ENCODE measurements at places on chromosomes 12 and 14.

DNA sequence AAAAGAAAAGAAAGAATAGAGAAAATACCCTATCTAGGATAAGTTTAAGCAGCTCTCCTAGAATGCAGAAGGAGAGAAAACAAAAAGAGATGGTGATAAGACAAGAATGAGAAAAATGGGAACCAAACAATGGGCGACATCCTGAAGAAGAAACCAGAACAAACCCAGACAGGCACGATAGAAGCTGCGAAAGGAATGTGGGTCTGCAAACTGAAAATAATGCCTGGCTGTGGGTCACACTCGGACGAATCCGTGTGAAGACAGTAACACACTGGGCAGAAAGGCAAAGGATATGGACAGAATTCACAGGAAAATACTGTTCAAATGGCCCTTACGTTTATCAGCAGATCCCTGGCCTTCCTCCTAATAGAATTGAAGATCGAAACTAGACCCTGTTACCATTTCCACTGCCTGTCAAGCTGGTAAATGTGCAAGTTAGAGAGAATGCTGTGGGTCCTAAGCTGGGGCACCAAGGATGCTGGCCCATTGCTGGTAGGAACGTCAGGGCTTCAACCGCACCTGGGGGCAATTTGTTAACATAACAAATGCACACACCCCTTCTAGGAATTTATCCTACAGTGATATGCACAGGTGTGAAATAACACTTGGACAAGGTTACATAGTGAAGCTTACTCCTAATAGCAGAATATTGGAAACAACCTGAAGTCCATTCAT lies 117.5 kb upstream of the RFLNA start:
- no peak for DNase-seq

GRCh38 chr12:98696036-98696646 lies 51.1 kb downstream of the APAF1 start:
- no peak for DNase-seq

DNA sequence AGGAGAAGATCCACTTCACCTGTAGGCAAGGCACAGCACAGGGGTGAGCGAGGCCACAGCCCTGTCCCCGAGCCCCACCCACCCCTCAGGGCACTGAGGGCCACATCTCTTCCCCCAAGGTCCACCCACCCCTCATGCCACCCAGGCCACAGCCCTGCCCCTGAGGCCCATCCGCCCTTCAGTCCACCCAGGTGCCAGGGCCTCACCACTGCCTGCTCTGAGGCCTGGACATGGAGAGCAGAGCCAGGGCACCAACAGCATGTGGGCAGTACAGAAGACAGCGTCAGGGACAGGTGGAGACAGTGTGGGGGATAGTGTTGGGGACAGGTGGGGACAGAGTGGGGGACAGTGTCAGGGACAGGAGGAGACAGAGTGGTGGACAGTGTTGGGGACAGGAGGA lies 138.3 kb downstream of the TMEM121 start:
- no peak for DNase-seq

- DNase-seq, result no peak
These were observed 129.2 kb upstream of the RFLNA start for GRCh38 chr12:124165695-124166094.

GRCh38 chr14:69841656-69842055 lies 37.6 kb upstream of the SMOC1 start:
- no peak for DNase-seq

- DNase-seq, result no peak
These were observed 30.9 kb upstream of the KLRF1 start for GRCh38 chr12:9796346-9796745.

DNA sequence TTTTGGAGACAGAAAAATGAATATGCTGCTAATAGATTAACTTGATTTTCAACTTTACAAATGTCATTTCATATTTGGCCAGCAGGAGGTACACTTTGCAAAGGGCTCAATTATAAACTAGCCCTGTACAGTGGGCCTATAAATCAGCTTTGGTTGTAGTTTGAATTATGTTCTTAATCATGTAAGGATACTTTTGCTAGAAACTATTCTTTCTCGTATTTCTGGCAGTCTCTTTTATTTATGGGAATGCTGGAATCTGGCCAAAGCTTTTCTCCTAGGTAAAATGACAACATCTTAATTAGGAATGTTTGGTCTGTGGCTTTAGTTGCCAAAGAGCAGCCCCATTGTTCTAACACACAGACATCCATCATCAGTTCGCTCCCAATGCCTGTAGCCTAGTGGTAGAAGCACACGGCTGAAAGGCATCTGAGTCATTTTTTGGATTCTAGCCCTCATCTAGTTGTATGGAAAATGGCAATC lies 1322.3 kb upstream of the SEL1L start:
- no peak for DNase-seq

DNA sequence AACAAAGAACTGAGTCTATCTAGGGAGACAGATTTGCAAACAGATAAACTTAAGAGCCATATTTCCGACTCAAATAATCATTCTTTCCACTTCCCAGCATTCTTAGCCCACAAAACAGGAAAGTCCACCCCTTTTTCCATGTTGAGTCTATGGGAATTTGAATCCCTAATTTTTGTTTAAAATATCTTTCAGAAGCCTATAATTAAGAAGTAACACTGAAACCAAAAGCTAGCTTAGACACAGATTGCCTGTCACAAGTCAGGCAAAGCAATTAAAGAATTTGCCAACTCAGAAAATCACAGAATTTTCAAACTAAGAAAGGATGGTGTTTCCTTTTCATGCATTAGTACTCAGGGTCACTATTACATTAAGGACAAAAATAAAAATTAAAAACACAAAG lies 17.0 kb downstream of the ATP2B1 start:
- DNase-seq, result no peak
